ENCODE measurements at places on chromosomes 3 and 15. TPM values are rescaled to one million over a fixed set of nuclear protein-coding genes. Genes with fewer than 3 reads are reported as not detected.

The CORO2B gene
- 15.7 TPM for total RNA-seq

The ZNF385D gene
- 0.83 TPM for total RNA-seq

GRCh38 chr3:77541203-77541922 is 501.5 kb downstream of the ROBO2 start:
- H3K36me3 ChIP-seq, result no peaks in the 10 kb centered on the region
- no peaks in the 10 kb centered on the region for H3K4me1 ChIP-seq
- no peak overlapping the region for H3K27ac ChIP-seq
- DNase-seq, result no peak

The ADAMTS7 gene
- total RNA-seq, result 5.1 TPM

DNA sequence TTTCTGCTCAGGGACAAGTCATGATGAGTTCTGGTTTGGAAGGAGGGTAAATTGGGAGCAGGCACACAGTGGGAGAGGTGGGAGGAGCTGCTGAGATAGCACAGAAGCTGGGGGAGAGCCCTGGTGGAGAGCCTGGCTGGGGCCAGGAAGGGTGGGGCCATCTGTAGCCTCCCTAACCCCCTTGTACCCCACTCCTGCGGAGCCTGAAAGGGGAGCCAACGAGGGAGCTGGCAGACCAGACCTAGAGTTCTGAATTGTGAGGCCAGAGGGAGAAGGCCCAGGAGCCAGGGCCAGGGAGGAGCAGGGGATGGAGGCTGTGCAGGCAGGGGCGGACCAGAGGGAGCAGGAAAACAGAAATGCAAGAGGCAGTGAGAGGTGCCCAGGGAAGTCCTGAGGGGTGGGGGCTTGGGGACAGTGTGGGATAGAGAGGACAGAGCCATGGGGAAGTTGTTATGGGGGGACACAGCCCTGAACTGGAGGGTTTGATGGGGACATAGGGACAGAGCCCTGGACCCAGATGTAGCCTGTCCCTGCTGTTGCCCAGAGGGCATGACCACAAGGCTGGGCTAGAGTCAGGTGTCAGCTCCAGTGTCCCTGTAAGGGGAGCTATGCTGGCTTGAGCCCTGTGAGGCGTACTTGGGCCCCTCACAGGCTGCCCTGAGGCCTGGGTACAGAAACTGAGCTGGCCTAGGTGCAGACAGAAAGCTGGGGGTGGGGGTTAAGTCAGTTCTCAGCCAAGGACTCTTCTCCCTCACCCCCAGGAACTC is 1.2 kb downstream of the TMIE start:
- H3K4me1 ChIP-seq, result no peaks in the 10 kb centered on the region
- no peak for DNase-seq
- H3K36me3 ChIP-seq, result no peaks in the 10 kb centered on the region
